ENCODE measurements at places on chromosomes 1 and 21. TPM values are rescaled to one million over a fixed set of nuclear protein-coding genes. Genes with fewer than 3 reads are reported as not detected.

- DNase-seq: no peak
These were observed 6.2 kb downstream of the TMCO4 start for GRCh38 chr1:19793360-19794046.

The SELENOF gene
- total RNA-seq: 113 TPM

The VSIG8 gene
- not detected for total RNA-seq

The REG4 gene
- not detected for total RNA-seq

- DNase-seq: no peak
These were observed 177.4 kb downstream of the LBR start for GRCh38 chr1:225250432-225250831.

- no peak for DNase-seq
These were observed 72.6 kb downstream of the SNRPE start for GRCh38 chr1:203934027-203934426.

DNA sequence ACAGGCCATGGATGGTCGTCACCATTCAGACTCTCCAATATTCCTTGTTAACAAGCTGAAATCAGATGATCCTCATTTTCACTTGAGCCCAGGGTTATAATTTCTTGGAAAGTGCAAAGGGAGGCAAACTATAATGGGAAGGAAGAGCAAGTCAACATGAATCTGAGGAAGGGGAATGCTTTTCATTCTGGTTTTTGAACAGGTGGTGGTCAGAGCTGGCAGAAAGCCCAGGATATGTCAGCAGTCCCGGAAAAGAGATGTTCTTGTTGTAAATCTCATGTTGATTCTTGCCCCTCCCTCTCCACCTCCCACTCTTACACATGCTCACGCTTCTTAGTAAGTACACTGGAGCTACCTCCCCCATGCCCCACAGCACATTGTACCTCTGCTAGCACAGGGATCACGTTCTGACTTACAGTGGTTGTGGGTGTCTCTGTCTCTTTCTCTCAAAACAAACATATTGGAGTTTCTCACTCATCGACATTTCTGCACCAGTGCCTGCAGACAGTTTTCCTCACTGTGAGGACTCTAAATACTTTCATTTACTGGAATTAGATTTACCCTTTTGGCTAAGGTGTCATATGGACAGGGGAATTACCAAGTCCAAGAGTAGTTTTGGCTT, 77.6 kb downstream of the XCL2 start:
- DNase-seq: no peak

DNA sequence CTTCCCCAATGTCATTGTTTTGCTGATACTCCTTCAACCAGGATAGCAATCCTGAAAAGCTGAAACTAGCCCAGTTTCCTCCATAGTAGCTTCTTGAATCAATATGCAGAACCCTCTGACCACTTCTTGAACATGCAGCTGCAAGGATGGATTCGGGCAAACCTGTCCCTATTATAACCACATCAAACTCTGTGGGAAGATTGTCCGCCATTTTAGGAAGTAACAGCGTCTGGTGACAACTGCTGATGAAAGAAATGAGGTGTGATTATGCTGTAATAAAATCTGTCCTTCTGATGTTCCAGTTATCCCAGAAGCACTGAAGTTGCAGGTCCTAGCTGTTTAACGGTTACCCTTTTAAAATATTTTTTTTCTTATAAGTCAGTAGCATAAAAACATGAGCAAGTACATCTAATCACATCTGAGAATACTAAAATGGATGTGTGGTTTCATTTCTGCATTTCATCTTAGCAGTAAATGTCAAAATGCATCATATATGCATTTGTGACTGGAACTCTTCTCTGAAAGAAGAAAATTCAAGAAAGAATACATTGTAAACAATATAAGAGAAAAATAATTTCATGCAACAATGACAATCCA, 4.5 kb downstream of the CHML start:
- DNase-seq: no peak

GRCh38 chr21:45655124-45655523, 11.6 kb downstream of the PCBP3 start:
- no peak for DNase-seq

The ESRRG gene
- 1.7 TPM for total RNA-seq

The LCE3D gene
- total RNA-seq: not detected

GRCh38 chr1:110982320-110982719, 18.6 kb upstream of the LRIF1 start:
- no peak for DNase-seq

GRCh38 chr1:154808909-154809262, 61.2 kb downstream of the KCNN3 start:
- DNase-seq: no peak

DNA sequence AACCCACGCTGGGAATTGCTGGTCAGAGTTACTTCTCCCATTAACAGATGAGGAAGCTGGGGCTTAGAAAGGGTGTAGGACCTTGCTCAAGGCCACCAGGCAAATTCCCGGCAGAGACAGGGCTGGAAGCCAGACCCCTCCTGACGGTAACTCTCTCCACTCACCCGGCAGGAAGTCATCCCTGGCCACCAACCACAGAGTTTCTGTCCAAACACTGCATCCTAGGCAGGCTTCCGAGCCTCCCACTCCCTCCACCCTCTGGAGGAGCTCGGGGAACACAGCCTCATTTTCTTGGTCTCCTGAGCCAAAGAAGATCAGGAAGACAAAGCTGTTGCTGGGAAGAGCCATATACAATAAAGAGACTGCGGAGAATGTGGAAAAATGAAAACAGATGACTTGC, 25.0 kb upstream of the ZNF436 start:
- peak; percentile 60 for DNase-seq

The ASTN1 gene
- 5.2 TPM for total RNA-seq

DNA sequence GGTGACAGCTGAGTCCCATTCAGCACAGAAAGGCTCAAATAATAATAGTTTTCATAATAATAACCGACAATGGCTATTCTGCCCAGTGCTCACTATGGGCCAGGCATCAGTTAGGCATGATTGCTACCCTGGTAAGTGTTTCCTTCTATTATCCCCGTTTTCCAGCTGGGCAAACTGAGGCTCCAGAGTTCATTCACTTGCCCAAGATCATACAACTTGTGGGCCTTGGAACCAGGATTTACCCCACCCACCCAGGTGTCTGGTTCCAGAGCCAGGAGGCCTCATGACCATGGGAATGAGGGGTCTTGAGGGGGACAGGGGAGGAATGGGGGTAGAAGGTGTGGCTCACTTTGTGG, 518 bp downstream of the PLOD1 start:
- no peak for DNase-seq

The CLDN17 gene
- not detected for total RNA-seq

DNA sequence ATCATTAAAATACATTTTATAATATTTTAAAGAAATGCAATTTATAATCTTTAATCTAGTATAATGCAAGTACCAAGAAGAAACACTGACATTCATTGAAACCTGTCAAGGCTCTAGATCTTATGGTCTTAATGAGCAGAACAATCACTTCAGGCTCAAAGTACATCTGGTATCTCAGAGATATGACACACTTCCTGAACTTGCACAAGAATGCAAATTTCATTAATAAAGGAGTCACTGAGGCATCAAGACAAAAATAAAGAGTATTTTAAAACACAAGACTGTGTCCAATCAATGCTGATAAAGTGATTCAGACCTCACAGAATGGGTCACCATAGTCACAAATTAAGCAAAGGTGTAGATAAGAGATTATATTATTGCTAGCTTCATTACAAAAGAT, 178.1 kb downstream of the AK5 start:
- DNase-seq: no peak

DNA sequence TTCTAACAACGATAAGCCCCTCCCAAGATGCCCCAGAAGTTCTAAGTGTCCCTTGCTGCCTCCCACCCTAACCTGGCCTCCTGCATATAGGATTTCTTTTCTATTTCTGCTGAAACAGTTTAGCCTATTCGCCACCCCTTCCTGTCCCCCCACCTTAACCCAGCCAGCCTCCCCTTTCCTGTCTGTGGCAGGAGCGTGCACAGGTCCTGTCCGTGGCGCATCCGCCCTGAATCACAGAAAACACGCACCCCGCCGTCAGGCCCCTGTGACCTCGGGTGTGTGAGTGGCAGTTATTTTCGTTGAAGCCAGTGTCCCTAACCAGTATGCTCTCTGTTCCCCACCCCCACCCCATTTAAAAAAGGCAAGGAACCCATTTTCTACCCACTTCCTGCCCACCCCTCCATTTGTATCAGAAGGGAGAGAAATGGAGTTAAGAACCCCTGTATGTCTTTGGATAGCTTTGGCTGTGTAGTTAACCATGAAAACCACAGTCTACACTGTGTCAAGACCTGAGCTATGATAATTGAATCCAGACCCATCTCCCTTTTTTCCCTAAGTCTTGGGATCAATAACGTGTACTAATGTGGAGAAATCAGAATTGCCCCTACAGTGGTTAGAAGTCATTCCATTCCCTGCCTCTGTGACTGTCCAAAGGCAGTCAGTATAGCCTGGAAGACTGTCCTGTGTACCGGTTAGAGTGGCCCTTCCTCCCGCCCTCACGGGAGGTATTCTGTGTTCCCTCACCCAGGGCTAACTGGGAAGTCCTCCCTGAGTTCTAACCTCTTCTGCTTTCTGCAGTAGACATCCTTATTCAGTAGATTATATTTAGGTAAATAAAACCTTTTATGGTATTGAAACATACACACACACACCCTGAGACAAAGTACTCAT, 1.8 kb downstream of the PLEKHO1 start:
- no peak for DNase-seq

DNA sequence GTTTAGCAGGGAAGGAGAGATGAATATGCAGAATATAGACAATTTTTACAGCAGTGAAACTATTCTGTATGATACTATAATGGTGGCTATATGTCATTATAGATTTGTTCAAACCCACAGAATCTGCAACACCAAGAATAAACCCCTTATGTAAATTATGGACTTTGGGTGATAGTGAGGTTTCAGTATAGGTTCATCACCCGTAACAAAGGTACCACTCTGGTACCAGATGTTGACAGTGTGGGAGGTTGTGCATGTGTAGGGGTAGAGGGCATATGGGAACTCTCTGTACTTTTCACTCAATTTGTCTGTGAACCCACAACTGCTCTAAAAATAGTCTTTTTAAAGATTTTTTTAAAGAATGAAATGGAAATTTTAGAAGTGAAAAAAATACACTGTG, 29.9 kb upstream of the PRDX6 start:
- DNase-seq: no peak

- no peak for DNase-seq
These were observed 62.6 kb upstream of the ACOT11 start for GRCh38 chr1:54485416-54485815.

DNA sequence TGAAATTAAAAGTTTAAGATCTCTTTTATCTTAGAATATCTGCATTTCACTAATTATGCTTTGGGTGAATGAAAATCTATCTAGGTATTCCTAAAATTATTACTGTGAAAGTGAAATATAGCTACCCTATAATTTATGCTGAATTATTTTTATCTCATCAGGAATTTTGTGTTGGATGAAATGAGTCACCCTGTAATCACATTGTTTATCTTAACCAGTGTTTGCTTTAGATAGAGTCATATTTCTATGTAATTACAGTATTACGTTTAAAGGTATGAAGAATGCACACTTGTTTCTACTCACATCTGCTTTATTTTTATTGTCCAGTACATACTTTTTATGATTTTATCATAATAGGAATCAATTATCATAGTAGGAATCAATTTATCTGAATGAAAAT, 249.2 kb downstream of the NCAM2 start:
- no peak for DNase-seq

- no peak for DNase-seq
These were observed 415.5 kb upstream of the ADAMTS5 start for GRCh38 chr21:27382404-27382803.

GRCh38 chr21:26557106-26557505, 16.0 kb downstream of the CYYR1 start:
- no peak for DNase-seq

DNA sequence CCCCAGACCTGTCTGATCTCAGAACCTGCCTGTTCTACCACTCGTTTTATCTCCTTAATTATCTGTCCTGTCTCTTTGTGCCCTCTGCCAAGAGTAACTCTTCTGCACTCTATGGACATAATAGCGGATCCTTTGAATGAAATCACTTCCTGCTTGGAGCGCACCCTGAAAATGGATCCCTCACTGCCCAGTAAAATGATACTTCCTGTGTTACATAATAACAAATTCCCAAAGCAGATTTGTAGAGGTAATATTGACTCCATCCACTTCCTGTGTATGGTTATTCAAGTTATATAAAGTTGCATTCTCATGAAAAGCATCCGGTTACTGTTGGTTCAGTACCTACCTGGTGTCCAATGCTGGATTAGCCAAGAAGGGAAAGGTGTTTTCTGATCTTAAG, 246.0 kb downstream of the TRABD2B start:
- DNase-seq: no peak

All from GM23338 (cell line).